ENCODE measurements at places on chromosomes 3 and 15. TPM values are rescaled to one million over a fixed set of nuclear protein-coding genes. Genes with fewer than 3 reads are reported as not detected.

DNA sequence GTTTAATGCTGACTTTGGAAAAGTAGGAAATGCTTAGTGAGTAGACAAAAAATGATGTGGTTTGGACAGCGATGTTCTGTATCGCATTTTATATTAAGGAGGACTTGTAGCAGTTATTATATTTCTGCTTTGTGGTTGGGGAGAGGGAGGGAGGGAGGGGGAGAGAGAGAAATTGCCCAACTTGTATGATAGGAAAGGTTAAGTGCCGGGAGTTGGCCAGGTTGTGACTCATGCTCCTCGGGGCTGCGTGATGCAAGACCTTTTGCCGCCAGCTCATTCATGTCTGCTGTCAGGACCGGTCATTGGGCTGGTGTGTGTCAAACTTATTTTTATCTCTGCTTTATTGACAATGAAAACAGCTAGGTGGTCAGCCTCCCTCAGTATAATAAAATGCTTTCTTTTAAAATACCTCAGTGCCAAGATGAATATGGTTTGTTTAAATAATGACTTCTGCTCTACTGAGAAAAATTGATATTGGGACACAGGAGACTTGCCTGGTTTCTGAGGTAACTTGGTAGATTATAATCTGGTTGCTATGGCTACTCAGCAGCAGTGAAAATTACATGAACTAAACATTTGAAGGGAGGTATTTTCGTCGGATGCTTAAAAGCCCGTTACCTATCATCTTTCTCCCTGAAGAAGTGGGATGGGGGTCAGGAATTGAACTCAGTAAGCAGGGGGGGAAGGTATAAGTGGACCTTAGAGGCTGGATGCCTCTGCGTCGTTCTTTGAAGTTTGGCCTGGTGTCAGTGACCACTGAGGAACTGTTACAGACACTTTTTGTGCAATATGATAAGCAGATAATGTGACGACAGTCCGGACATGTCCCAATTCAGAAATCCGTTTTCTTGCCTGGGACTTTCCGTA, 90.7 kb downstream of the FNDC3B start:
- no peak for DNase-seq

DNA sequence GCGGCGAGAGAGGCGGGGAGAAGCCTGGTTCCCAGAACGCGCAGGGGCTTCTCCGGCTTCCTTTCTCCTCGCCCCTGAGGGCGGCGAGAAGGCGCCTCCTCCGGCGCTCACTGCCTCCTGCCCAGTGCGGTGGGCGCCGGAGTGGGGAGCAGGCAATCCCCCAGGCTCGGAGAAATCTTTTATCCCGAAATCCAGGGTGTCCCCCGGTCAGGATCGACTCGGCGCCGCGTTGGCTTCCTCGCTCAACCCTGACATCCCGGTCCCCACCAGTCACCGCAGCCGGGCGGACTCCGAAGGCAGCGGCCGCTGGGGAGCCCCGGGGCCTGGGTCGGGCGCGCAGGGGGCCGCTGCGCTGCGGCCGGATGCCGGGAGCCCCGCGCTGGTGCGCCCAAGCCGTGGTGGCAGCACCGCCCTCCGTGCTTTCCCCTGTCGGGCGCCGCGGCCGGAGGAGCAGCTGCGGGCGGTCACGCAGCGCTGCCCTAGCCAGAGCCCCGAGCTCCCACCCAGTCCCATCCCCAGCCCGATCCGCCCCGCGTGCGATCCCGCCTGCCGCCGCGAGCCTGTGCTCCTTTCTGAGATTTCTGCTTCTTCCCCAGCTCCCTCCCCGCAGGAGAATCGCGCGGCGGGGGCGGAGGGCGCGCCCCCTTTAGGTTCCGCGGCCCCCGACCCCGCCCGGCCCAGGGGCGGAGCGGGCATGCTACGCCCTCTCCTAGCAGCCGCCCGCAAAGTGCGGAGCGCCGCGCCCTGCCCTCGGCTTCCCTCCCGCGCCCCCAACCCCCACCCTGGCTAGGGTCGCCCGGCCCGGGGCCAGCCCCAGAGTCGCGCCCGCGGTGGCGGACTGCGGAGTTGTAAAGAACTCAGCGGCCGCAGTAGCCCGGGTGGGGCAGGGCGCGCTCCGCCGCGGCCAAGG, 683 bp upstream of the CACNA2D3 start:
- DNase-seq = no peak

GRCh38 chr15:84079885-84080777, 155.4 kb upstream of the GOLGA6L4 start:
- peak; percentile 60 for DNase-seq

DNA sequence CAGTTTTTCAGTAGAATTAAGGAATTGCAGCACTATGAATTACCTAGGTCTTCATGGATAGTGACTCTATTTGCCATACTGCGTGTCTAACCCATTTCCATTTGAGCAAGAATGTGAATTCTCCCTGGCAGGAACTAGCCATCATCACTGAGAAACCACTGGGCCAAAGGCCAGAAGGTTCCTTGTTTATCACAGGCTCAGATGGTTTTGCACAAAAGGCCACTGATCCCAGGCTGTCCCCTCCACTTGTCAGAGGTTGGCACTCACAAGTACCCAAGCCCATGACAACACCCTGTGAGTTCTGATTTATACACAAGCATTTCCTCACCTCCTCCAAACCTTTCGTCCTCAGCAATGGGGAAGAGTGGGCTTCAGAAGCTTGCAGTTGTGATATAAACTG, 131.8 kb downstream of the FOXB1 start:
- peak; percentile 22 for DNase-seq

DNA sequence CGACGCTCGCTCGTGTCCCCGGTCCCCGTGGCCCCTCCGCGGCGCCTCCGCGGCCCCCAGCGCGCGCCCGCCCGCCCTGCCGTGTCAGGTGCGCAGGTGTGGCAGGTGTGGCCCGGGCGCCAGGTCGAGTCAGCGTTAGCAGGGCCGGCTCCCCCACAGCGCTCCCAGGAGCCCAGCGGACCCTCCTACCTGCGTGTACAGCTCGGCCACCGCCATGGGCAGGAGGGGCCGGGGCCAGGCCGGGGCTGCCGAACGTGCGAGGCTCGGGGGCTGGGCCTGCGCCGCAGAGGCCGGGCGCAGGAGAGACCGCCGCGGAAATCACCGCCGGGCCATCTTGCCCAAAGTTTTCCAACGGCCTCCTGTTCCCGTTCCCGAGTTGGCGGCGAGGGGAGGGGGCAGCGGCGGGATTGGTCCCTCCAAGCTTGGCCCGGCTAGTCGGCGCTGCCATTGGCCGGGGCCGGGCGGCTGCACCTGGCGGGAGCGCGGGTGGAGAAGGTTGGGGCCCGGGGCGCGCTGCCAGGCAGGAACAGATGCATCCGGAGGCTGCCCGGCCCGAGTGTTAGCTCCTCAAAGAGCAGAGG, at the start of gene MYO5C:
Gene MYO5C, minus strand, starts transcription at position 384 of the 581 bp plus-strand sequence. Its CDS starts 168 bp downstream, at position 216.
- DNase-seq = peak; percentile 47

- DNase-seq = no peak
Observed at GRCh38 chr3:170734735-170735065, 135.3 kb downstream of the RPL22L1 start.

DNA sequence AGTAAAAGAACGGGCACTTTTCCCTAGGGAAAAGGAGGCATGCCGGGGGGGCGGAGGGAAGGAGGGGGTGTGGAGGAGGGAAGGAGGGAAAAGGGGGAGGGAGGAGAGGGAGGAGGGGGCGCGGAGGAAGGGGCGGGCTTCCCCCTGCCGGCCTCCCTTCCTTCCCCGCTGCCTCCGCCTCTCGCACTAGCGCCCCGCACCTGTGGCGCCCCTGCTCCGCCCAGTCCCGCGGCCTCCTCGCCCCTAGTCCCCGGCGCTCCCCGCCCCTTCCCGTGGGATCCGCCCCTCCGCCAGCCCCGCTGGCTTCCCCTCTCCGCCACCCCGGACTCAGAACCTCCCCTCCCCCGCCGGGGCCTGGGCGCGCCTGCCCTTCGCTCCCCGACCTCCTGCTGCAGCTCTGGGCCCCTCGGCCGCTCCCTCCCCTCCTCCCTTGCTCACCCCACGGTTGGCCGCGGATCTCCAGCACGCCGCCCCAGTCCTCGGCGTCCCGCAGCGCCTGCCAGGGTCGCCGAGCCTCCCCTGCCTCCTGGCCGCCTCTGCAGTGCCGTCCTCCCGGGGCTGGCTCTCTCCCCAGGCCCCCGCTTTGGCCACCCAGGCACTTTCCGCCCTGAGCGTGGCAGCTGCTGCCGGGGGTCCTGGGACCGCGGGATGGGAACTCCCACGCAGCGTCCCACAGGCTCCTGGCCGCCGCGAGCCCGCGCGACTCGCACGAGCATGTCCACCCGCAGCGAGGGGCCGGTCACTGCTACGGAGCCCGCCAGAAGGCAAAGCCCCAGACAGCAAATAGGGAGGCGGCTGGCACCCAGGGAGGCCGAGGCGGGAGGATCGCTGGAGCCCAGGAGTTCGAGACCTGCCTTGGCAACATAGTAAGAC, 147.4 kb downstream of the TJP1 start:
- DNase-seq = no peak

DNA sequence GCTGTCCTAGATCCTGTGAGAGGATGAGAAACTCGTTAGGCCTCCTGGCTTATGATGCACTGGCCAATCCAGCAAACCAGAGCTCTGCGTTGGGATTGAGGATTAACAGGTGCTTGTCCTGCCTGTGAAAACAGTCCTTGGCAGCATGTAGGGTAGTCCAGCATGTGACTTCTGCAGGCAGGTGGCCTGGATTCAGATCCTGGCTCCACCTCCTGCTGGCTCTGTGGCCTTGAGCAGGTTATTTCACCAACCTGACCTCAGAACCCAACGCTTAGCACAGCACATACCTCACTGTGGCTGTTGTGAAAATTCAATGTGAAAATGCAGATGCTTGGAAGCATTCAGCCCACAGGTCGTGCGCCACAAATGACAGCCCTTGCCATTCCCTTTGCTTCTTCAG, 33.6 kb downstream of the PLA2G4D start:
- DNase-seq = no peak

Gene SMARCC1
- total RNA-seq = 104 TPM

Gene KCNAB1
- total RNA-seq = 15.3 TPM
